Naive thymus-derived CD4-positive, alpha-beta T cell (primary cell): ENCODE measurements at places on chromosomes 1 and 21. TPM values are rescaled to one million over a fixed set of nuclear protein-coding genes. Genes with fewer than 3 reads are reported as not detected.
A peak's percentile ranks its signal among the peaks of the same experiment; 100 is the strongest.

The SPRR2F gene
- total RNA-seq, result not detected

DNA sequence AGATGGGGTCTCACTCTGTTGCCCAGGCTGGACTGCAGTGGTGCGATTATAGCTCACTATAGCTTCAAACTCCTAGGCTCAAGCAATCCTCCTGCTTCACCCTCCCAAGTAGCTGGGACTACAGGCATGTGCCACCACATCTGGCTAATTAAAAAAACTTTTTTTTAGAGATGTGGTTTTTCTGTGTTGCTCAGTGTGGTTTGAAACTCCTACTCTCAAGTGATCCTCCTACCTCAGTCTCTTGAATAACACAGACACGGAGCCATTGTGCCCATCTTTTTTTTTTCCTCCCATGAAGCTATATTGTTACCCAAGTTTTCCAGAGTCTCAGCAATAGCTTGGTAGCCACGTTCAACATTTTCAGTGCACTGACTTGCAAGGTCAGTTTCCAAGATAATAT, 2.7 kb downstream of the GIPC2 start:
- DNase-seq, result no peak
- no peak overlapping the region for H3K4me3 ChIP-seq
- peaks cover 19% of the 10 kb centered on the region for H3K27me3 ChIP-seq
- no peak overlapping the region for H3K27ac ChIP-seq

DNA sequence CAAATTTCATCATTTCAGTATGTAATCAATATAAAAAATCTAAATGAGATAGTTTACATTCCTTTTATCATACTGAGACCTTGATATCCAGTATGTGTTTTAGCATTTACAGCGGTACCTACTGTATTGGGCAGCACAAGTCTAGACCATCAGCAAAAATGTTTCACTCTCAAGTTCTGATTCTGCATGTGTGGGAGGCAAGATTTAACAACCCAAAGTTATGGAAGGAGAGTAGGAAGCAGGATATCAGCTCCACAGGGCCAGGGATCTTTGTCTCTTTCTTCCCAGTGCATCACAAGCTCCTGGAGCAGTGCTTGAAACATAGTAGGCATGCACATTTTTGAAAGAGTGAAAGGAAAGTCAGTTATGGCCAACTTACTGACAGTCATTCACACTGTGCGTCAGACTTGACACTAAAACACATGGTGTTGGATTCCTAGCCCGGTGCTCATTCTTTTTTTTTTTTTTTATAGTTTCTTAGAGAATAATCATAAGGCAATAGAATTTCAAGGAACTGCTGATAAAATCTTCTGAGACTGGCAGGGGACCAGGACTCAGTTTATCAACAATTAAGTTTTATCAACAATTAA, 6.1 kb downstream of the TENT5C start:
- DNase-seq, result no peak
- no peaks in the 10 kb centered on the region for H3K36me3 ChIP-seq
- no peak overlapping the region for H3K27ac ChIP-seq
- no peak overlapping the region for H3K4me3 ChIP-seq
- no peaks in the 10 kb centered on the region for H3K27me3 ChIP-seq
- peaks cover 76% of the 10 kb centered on the region for H3K4me1 ChIP-seq

The LRRC52 gene
- total RNA-seq, result not detected in 2 replicates

DNA sequence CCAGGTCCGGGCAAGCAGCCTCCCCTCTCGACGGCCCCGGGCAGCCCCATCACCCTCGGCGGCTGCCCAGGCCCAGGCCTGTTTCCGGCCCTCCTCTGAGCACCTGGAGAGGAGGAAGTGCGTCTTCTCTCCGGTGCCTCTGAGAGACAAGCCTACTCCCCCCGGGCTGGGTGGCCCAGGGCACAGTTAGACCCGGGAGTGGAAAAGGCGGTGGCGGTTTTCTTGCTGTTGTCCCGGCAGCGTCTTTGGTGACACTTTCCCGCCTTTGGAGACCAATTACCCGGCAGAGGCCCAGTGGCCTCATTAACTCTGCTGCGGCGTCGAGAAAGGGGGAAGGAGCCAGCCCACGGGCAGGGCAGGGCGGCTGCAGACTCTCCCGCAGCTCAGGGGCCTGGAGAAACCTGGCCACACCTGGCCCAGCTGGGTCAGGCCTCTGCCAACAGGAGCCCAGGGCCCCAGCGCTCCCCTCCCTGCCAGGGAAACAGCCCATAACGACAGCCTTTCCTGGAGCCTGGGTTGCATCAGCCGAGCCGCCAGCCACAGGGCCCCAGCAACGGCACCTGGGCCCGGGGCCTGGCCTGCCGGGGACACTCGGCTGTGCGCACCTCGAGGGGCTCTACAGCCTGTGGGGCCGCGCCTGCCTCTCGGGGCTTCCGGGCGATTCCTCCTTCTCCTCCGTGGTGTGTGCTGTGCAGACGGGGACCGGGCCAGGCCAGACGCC, 28.4 kb upstream of the C1orf159 start:
- H3K36me3 ChIP-seq, result no peaks in the 10 kb centered on the region
- H3K27ac ChIP-seq, result peak overlapping the region; percentile 83
- H3K27me3 ChIP-seq, result no peaks in the 10 kb centered on the region
- DNase-seq, result peak; percentile 77
- H3K4me1 ChIP-seq, result peaks cover 21% of the 10 kb centered on the region

DNA sequence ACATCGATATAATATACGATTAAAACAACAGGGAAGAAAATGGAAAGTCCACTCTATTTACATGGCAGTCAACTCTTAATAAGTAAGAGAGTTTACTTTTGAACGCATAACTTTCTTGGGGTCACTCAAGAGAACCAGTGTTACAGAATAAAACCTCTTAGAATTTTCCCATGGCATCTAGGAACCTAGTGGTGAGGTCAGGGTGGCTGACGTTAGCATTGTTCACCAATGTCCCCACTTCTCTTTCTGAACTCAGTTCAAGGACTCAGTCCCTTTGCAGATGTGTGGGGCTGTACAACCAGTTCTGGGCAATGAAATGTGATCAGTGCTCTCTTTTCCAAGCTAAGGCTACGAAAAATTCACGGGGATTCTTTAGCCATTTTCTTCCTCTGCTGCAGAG, 2.6 kb upstream of the RNF2 start:
- H3K27me3 ChIP-seq, result no peaks in the 10 kb centered on the region
- H3K36me3 ChIP-seq, result no peaks in the 10 kb centered on the region
- H3K27ac ChIP-seq, result no peak overlapping the region

The TTC22 gene
- 7.3 and 8.0 TPM in 2 replicates for total RNA-seq

GRCh38 chr1:36384542-36385409, 948 bp downstream of the STK40 start:
- peak overlapping the region; percentile 96 for H3K4me3 ChIP-seq
- peak; percentile 60 for DNase-seq
- peak overlapping the region; percentile 97 for H3K27ac ChIP-seq
- peaks cover 29% of the 10 kb centered on the region for H3K4me1 ChIP-seq

DNA sequence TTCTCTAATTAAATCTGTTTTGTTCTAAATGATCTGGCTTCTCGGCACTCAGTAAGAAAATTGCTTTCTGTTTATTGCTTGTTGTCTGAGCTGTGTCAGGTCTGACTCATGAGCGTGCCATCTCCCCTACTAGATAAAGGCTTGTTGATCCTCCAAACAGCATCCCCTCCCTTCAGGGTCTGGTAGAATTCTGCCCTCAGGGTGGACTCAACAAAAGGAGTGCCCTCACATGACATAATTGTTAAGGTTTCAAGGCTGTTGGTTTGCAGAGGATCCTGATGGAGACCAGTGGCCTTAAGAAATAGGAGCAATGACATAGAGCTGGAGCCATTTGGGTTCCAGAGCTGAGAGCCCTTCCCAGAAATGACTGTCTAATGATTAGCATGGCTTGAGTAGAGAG, 36.0 kb upstream of the ATP2B4 start:
- no peak for DNase-seq
- no peaks in the 10 kb centered on the region for H3K4me1 ChIP-seq
- no peak overlapping the region for H3K27ac ChIP-seq
- H3K36me3 ChIP-seq, result no peaks in the 10 kb centered on the region

The CELA3B gene
- total RNA-seq, result not detected

The ZFP69B gene
- 2.2 TPM for total RNA-seq

- H3K4me3 ChIP-seq, result peak overlapping the region; percentile 20
- DNase-seq, result no peak
- H3K4me1 ChIP-seq, result peaks cover 41% of the 10 kb centered on the region
- H3K27me3 ChIP-seq, result no peaks in the 10 kb centered on the region
Measured at GRCh38 chr1:8660411-8660828, 157.0 kb downstream of the RERE start.
